ENCODE measurements at places on chromosomes 4 and X. TPM values are rescaled to one million over a fixed set of nuclear protein-coding genes. Genes with fewer than 3 reads are reported as not detected.

PUDP gene
- 5.9 TPM for total RNA-seq

EGFL6 gene
- total RNA-seq = not detected

GYG2 gene
- 0.86 TPM for total RNA-seq

PHEX gene
- total RNA-seq = 0.46 TPM

CHRDL1 gene
- 0.03 TPM for total RNA-seq

ODAPH gene
- not detected for total RNA-seq

CLNK gene
- not detected for total RNA-seq

SSX2B gene
- total RNA-seq = not detected

FUNDC1 gene
- 6.3 TPM for total RNA-seq

RPS6KA6 gene
- total RNA-seq = 2.3 TPM

CENPVL1 gene
- not detected for total RNA-seq

FGB gene
- not detected for total RNA-seq

SOWAHB gene
- 0.03 TPM for total RNA-seq

QRFPR gene
- not detected for total RNA-seq

FNIP2 gene
- total RNA-seq = 44.8 TPM

JCHAIN gene
- total RNA-seq = 0.13 TPM

SRPX2 gene
- total RNA-seq = 210 TPM

HDAC8 gene
- 25.7 TPM for total RNA-seq

MAGEA6 gene
- total RNA-seq = not detected

NAA11 gene
- not detected for total RNA-seq

DCAF8L2 gene
- not detected for total RNA-seq

MAGEA2B gene
- total RNA-seq = not detected

APBB2 gene
- total RNA-seq = 47.6 TPM

CXCL13 gene
- total RNA-seq = not detected

REPS2 gene
- total RNA-seq = 0.72 TPM

MAGEB10 gene
- not detected for total RNA-seq

TMPRSS11E gene
- not detected for total RNA-seq

LONRF3 gene
- 0.65 TPM for total RNA-seq

GNRHR gene
- not detected for total RNA-seq

PLK4 gene
- total RNA-seq = 2.4 TPM

NAT8L gene
- 0.13 TPM for total RNA-seq

TEX13D gene
- total RNA-seq = not detected

SYAP1 gene
- total RNA-seq = 29.6 TPM

DIPK2B gene
- under 0.01 TPM for total RNA-seq

ARSD gene
- 22.5 TPM for total RNA-seq

ADRA2C gene
- total RNA-seq = 0.72 TPM

PGAM4 gene
- not detected for total RNA-seq

SPATA4 gene
- total RNA-seq = 0.23 TPM

VCX3A gene
- not detected for total RNA-seq

PAGE4 gene
- total RNA-seq = not detected
